ENCODE measurements at places on chromosomes 5 and 9.

GRCh38 chr5:6274846-6275543 is 103.4 kb downstream of the MED10 start:
- no peak for DNase-seq

DNA sequence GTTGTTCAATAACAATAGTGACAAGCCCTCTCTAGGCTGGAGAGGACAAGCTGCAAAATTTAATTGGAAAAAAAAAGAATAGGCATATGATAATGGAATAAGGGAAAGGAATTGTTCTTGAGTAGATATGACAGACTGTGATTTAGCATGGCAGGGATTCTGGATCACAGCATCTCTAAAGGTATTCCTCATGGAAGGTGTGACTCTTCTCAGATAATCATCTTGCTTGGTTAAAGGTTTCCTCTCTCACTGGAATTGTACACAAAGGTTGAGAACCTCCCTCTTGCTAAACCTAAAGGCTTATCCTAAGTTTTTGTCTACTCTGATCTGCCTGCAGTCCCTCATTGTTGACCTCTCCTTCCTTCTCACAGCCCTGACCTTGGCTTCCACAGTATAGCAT is 31.6 kb downstream of the ELOVL7 start:
- DNase-seq: no peak

- no peak for DNase-seq
Measured at GRCh38 chr9:76654051-76654461, 110.2 kb upstream of the PCA3 start.

DNA sequence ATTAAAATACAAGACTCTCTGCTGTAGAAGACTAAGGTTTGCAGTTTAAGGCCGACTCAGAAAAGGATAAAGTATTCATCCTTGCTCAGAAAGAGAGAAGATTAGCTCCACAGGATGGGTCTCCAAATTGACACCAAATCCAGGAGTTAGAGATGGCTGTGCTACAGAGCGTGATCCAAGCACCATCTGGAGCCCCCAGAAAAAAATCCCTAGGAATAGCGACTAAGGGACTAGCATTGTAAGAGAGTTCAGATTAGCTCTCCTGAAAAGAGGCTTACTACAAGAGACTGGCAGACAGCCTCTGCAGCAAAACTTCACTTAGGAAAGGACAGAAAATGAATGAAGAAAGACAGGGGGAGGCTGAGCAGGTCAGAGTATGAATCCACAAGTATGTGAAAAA is 3.7 kb downstream of the SIL1 start:
- no peak for DNase-seq

DNA sequence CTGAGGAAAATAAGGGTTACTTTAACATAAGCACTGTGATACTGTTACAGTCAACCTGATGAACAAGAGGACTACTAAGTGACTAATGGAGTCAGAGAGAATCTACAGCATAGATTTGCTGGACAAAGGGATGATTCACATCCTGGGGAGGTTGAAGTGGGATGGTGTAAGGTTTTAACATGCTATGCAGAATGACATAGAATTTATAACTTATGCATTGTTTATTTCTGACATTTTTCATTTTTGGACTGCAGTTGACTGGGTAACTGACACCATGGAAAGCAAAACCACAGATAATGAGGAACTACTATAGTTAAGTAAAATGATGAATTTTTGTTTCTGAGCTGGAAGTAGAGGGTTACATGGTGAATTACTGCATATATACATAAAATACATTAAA is 389.2 kb downstream of the MAT2B start:
- DNase-seq: no peak

DNA sequence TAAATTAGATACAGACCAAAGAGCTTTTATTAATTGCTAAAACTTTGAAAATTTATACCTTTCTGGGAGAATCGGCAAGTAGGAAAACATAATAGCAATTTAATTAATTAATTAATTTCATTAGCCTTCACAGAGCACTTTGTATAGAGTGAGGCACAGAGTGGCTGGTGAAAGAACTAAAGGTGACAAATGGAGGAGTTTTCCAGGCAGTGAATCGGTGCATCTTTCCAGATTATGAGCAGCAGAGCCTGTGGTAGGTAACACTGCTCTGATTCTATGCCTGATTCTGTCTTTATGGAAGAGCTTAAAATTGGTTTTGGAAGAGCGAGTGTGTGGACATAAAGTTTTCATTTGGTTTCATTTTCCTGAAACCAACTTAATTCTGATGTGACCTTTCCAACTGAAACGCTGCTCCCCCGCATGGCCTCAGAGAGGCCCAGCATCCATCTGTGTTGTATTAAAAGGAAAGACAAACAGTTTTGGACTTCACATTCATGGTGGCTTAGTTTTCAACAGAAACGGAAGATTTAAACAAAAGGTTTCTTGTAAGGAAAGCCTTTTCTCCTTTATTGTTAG is 188.9 kb upstream of the RPS23 start:
- DNase-seq: no peak

DNA sequence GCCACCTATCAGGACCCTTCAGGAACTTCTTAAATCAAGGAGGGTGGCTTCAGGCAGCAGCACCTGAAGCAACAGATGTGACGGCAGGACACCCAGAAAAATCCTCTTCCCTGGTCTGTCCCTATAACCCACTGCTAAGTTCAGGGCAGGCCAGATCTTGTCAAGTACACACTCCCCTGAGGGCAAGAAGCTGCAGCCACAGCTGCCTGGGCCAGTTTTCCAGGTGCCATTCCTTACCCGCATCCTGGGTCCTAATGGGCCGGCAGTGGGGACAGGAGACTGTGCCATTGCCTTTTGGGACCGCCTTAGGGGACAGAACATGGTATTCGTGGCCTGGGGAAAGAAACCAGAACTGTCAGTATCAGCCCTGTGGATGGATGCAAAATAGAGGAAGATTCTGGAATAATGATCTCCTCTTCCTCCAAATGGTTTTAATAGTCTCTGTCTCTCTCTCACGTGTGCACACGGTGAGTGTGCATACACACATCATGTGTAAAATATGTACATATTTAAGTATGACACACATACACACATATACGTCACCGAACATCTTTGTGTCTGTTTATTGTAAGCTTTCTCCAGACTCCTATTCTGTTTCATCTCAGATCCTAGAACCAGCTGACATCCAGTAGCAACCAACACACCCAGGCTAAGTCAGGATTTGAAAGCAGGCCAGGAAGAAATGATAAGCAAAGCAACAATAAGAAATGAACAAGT is 14.0 kb downstream of the ORM2 start:
- DNase-seq: no peak

DNA sequence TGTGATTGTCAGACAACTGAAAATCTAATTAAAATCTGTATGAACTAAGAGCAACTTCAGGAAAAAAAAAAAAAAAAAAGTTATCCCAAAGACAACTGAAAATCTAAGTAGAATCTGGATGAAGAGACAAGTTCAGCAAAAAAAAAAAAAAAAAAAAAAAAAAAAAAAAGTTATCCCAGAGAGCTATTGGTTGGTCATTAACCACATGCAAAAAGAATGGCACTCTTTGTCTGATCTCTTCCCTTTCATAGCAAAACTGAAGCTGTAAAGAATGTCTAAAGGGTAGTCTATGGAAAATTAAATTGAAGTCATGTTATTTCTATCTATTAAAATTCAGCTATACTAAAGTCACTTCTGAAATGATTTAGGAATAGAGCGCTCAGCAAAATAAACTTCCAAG is 32.9 kb downstream of the STRBP start:
- no peak for DNase-seq

GRCh38 chr5:174464504-174465165 is 259.7 kb upstream of the MSX2 start:
- DNase-seq: no peak

DNA sequence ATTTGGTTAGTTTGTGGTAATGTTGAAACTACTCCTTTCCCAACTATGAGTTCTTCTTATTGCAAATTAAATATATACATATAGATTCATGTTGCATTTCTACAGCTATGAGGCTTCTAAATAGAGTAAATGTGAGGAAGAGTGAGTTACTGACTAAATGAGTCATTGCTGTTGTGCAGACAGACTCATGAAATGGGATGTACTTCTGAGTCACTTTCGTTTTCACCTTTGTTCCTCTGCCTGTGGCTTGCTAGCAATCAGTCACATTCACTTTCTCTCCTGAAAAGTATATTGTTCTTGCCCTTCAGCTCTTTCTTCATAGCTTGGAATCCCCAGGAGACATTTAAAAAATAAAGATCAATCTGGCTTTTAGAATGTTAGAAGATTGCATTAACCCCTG is 295.5 kb upstream of the SMC2 start:
- no peak for DNase-seq

- DNase-seq: no peak
Measured at GRCh38 chr5:168869615-168870227, 290.6 kb upstream of the PANK3 start.

DNA sequence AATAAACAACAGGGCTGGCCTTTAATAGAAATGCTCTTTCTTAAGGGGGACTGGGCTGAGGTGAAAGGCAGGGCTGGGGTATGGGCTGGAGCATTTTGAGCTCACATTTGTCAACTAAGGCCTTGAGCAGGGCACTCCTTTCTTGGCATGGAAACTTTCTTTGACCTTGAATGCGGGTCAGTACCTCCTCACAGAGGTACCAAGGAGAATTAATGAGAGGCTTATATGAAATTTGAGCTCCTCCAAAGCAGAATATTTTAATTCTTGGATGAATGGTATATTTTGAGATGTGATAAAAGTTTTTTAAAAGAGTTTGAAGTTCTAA is 3.1 kb downstream of the CYSTM1 start:
- DNase-seq: no peak

- DNase-seq: no peak
Measured at GRCh38 chr5:74693191-74693590, 8.2 kb downstream of the HEXB start.

- DNase-seq: no peak
Measured at GRCh38 chr5:29143266-29143665, 2050.2 kb upstream of the CDH6 start.

DNA sequence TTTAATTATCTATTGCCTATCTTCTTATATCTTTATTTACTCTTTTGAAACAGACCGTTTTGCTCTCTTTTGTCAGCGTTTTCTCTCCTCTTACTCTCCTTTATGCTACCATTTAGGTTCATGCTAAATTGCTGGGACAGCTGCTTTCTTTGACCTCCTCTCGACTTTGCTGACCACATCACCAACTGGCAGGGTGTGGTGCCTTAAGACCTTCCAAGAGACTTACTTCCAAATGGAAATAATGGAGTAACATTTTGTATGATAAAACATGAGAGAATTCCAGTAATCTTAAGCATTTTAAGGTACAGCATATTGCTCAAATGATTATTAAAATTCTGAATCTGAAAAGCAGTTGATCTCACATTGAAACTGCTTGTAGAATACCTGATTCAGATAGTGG is 71.5 kb upstream of the MEF2C start:
- no peak for DNase-seq

GRCh38 chr5:114243972-114244317 is 117.9 kb upstream of the KCNN2 start:
- no peak for DNase-seq

- DNase-seq: no peak
Measured at GRCh38 chr9:6052293-6052919, 37.0 kb upstream of the RANBP6 start.

GRCh38 chr9:3337515-3338225 is 188.1 kb downstream of the RFX3 start:
- DNase-seq: no peak

- DNase-seq: peak; percentile 73
Measured at GRCh38 chr9:121463026-121463807, 36.4 kb downstream of the GGTA1 start.

GRCh38 chr9:114339130-114339908 is 9.7 kb downstream of the ORM2 start:
- DNase-seq: peak; percentile 71

- DNase-seq: no peak
Measured at GRCh38 chr9:89748831-89749499, 144.2 kb downstream of the GADD45G start.

- DNase-seq: no peak
Measured at GRCh38 chr9:113738496-113738892, 137.6 kb upstream of the ZNF618 start.

DNA sequence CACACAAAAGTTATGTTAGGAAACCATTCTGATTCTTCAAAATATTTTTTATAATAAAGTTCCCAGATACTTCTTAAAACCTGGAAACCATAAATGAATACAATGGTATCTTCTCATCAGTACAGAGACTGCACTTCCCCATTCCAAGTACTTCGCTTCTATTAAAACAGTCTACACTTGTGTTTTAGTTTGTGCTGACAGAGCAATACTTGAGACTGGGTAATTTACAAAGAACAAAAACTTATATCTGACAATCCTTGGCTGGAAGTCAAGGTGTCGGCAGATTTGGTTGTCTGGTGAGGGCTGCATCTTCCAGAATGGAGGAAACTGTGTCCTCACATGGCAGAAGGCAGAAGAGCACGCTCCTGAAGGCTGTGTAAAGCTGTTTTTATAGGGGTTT is 70.1 kb downstream of the RFX3 start:
- no peak for DNase-seq

DNA sequence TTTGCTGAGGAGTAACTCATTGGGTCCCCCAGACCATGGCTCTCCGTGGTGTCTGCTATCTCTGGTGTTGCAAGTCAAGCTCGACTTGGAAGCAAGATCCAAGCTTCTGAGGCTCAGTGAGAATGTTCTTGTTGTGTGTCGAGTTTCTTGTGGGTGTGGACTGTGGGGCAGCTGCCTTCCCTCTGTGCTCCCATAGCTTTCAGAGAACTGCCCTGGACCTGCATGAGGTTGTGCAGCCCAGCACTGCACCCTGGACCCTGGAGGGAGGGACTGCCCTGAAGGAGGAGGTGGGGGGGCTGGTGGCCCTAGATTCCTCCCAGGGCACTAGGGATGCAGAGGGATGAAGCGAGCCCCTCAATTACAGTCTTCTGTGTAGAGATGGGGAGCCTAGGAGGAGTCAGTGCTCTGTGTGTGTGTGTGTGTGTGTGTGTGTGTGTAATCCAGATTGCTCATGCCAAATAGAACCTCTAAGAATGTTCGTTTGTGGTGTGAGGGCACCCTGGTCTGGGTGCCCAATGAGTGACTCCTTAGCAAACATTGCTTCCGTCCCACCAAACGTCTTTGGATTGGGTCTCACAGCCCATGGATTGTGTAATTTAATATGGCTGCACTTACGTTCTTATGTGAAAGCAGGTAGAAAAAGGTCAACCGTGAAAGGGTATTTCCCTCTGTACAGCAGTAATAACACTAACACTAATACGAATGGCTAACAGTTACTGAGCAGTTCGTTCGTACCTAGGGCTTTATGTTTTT is 143.3 kb upstream of the LMX1B start:
- no peak for DNase-seq

GRCh38 chr5:57834829-57835608 is 352.4 kb upstream of the ACTBL2 start:
- peak; percentile 80 for DNase-seq

DNA sequence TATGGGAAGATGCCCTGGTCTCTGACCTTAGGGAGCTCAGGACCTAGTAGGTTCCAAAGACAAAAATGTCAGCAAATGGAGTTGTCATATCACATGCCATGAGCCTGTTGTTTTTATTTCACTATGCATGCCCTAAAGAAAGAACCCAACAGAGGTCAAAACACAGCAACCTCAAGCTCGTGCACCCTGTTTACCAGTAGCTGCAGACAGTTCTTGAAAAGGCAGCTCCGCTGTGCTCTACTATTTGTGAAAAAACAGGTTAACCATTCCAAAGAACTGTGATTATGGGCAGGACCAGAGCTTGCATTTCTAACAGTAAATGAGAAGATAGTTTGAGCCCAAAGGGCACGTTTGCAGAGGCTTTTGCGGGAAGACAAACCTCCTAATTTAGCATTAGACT is 22.8 kb downstream of the ITK start:
- no peak for DNase-seq

- peak; percentile 72 for DNase-seq
Measured at GRCh38 chr5:139745132-139745799, 50.3 kb upstream of the PSD2 start.

GRCh38 chr9:36092509-36093215 is 43.9 kb upstream of the GLIPR2 start:
- no peak for DNase-seq

Measured in H9 (cell line).